Activated naive CD8-positive, alpha-beta T cell treated with anti-CD3 and anti-CD28 coated beads, Interleukin-2, amount 50 U/mL, for 16 hours (primary cell): ENCODE measurements at places on chromosomes 16 and 17.

DNA sequence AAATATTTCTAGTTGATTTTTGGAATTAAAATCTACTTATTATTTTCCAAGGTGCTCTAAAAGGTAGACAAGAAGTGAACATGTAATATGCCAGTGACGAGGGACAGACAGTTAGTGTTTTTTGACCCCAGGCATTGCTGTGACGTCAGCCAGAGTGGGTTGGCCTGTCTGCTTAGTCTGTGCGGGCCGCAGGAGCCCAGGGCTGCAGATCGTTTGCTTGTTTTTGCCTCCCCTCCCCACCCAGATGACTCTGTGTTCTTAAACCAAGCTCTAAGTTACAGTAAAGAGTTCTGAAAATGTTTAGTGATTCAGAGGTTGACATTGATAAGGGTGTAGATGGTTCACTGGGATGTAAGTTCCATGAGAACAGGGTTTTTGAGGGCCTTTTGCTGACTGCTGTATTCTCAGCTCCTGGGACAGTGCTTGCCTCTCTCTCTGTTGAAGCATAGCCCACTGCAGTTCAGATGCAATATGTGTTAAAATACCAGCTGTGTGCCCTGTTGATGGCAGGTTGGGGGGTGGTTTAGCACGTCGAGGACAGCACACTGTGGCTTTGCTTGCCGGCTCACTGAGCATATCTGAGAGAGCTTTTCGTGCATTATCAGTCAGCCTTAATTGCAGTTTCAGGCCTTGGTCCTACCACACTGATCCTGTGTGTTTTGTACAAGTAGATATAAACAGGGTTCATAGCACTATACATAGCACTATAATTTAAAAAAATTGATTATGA lies 64.8 kb downstream of the SEC14L1 start:
- DNase-seq = no peak

- DNase-seq = no peak
These were observed 1.2 kb upstream of the ZMYND15 start for GRCh38 chr17:4738136-4739121.

DNA sequence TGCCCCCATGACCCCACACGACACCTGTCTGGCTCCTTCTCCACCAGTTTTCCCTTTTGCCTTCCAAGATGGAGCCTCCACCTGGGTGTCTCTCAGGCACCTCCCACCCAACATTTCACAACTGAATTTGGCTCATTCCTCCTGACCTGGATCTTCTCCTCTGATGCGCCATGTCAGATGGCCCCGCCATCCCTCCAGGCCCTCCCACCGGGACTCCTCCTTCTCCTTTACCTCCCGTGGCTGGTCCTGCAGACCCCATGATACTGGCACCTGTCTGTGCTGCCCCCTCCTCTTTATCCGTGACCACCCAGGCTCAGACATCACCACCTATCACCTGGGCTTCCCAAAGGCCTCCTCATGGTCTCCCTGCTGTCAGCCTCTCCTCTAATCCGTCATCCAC lies 4.7 kb downstream of the TRPV3 start:
- DNase-seq = no peak

DNA sequence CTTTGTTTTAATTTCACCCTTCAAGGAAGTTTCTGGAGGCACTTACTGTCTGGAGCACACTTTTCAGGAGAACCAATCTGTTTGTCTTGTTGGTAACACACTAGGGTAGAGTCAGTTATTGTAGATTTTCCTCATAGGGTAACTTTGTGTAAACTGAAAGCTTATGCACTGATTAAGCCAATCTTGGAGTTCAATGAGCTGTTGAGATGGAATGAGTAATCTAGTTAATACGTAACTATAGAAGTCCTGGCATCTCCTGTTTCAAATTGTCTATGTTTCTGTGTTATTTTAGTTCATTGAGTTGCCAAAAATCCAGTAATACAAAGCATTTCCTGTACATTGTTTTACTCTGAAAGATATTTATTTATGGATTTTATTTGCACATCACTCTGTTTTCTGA lies 111.6 kb upstream of the HAS3 start:
- no peak for DNase-seq

GRCh38 chr17:3683054-3683511 lies 12.9 kb downstream of the P2RX5 start:
- DNase-seq = peak; percentile 27

DNA sequence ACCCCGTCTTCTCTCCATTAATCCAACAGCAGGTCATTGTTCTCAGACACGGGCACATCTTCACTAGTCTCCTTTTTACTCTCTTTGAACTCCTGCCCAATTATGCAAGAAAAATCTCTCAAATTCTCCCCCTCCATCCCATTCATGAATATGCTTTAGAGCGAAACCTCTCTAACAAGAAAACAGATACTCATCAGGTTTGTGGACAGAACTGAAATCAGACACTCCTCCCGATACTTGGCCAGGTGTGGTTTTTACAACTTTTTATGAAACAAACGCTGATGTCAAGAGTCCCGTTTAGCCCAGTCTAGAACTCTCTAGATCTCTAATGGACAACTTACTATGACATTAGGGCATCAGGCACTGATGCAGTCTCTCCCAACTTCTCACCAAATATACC lies 40.9 kb downstream of the PIK3R5 start:
- no peak for DNase-seq

- DNase-seq = no peak
These were observed 111.7 kb upstream of the FOXF1 start for GRCh38 chr16:86398622-86399021.

DNA sequence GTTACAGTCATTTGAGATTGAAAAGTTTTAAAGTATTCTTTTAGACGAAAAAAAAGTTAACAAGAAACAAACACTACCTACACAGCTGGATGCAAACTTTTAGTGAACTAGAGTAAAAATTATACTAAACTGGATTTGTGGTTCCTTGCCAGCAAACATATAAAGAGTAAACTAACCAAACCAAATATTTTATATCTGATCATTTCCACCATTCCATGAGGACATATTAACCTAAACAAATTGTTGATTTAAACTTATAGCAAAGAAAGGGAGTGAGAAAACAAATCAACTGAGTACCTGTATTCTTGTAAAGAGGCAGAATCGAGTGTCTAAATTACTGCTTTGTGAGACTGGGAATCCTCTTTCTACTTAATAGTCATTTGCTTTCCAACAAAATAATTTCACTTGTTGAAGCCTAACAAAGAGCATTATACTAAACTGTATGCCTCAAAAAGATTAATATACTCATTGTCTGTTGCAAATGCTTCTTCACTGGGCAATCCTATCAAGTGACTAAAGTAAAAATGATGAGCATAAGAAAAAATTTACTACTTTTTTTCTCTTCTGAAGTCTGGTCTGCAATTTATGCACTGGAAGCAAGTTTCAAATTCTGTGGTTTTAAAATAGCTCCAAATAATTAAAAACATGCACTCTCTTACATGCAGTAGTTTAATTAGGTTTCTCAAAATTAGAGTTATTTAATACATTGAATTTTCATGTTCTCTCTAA lies 37.5 kb downstream of the AKAP10 start:
- no peak for DNase-seq

GRCh38 chr17:27466743-27467375 lies 10.6 kb downstream of the KSR1 start:
- DNase-seq = peak; percentile 49

- no peak for DNase-seq
These were observed 560.6 kb downstream of the CDH13 start for GRCh38 chr16:83187405-83187804.

GRCh38 chr16:15739950-15740349 lies 89.9 kb downstream of the NDE1 start:
- no peak for DNase-seq

GRCh38 chr16:87550495-87550961 lies 51.8 kb upstream of the JPH3 start:
- DNase-seq = peak; percentile 23

DNA sequence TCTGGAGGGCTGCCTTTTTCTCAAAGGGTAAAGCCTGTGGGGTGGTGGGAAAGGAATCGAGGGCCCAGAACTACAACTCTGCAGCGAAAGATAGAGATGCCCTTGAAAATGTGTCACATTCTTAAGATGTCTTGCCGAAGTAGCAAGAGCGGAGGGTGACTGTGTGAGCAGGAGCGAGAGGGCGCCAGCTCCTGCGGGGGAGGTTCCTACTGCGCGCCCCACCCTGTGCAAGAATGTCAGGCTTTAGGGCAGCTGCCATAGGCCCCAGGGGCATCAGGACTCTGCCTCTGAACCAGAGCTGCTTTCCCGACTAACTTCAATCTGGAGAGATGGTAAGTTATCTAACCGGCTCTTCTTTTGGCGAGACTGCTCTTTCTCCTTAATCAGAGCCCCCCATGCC lies 11.8 kb upstream of the ITGAE start:
- no peak for DNase-seq

GRCh38 chr17:5128905-5129535 lies 13.2 kb downstream of the USP6 start:
- no peak for DNase-seq

DNA sequence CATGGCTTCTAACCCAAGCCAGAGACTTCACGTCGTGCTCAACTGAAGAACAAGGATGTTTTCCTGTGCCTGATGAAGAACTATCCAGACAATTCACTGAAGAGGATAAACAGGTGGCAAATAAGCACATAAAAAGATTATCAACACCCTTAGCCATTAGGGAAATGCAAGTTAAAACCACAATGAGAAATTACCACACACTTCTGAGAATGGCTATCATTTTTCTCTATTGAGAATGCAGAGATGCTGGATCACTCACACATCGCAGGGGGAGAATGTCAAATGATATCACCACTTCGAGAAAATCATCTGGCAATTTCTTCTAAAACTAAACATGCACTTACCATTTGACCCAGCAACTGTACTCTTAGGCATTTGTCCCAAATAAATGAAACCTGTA lies 162.8 kb downstream of the IRX3 start:
- DNase-seq = no peak

- DNase-seq = no peak
These were observed 99.9 kb downstream of the NDE1 start for GRCh38 chr16:15749985-15750384.

DNA sequence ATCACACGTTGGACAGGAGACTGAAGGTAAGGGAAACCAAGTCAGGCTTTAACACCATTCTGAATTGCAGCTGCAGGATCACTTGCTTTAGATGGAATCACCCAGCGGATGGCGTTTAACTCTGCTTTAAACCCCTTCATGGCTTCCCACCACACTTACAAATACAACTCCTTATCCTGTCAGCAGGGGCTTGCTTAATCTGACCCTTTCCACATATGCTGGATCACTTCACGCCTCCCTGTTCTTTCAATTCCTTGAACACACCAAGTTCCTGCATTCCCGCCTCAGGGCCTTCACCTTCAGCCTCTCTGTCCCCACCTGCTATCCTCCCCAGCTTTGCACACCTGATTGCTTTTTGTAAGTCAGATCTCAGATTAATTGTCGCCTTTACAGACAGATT lies 442.2 kb downstream of the MAF start:
- no peak for DNase-seq

DNA sequence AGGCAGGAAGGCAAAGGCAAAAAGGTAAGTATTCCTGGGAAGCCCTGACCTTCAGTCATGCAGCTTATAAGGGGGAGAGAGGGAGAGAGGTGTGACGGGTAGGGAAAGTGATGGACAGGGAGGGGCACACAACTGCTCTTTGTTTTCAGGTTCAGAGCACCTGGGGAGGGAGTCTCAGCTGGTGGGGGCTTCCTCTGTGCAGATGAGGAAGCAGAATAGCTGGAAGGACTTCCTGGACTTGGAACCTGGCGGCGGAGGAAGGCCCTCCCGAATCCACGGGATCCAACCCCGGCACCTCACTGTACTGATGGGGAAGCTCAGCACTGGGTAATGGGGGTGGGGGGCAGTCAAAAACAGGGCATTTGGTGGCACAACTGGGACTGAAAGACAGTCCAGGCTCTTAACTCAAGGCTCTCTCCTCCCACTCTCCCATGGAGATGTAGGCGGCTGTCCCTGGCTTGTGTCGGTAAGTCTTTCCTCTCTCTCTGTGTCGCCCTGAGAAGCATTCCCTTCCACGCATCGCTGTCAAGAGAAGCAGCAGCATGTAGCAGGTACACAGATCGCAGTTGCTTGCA lies 11.9 kb upstream of the PITPNM3 start:
- DNase-seq = no peak

GRCh38 chr16:35908942-35909341 lies 2449.5 kb downstream of the TP53TG3F start:
- DNase-seq = no peak

GRCh38 chr17:74968361-74968780 lies 4.2 kb downstream of the HID1 start:
- DNase-seq = no peak

- DNase-seq = no peak
These were observed 42.9 kb downstream of the LITAF start for GRCh38 chr16:11543661-11544393.

DNA sequence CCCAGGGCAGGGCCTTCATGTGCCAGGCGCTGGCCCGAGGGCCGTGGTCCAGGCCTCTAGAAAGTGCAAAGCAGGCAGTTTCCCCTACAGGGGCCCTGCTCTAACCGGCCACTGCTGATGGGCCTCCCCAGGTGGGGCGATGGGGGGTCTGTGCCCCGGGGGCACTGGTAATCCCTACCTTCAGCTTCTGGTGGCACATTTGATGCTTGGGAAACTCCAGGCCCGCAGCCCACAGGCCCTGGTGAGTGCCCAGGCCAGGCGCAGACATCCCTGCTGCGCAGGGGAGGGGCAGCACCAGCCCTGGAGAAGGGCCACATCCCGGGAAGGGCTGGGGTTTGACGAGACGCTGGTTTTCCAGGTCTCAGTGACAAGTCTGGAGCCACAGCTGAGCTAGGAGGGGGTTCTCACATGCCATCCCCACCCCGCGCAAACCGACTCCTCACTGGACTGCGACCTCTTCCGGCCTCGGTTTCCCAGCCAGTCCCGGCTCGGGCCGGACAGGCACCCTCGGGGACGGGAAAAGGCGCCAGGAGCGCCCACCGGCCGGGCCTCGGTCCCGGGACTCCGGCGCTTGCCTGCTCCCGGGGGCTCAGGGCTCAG lies 1.6 kb downstream of the DOC2B start:
- no peak for DNase-seq

DNA sequence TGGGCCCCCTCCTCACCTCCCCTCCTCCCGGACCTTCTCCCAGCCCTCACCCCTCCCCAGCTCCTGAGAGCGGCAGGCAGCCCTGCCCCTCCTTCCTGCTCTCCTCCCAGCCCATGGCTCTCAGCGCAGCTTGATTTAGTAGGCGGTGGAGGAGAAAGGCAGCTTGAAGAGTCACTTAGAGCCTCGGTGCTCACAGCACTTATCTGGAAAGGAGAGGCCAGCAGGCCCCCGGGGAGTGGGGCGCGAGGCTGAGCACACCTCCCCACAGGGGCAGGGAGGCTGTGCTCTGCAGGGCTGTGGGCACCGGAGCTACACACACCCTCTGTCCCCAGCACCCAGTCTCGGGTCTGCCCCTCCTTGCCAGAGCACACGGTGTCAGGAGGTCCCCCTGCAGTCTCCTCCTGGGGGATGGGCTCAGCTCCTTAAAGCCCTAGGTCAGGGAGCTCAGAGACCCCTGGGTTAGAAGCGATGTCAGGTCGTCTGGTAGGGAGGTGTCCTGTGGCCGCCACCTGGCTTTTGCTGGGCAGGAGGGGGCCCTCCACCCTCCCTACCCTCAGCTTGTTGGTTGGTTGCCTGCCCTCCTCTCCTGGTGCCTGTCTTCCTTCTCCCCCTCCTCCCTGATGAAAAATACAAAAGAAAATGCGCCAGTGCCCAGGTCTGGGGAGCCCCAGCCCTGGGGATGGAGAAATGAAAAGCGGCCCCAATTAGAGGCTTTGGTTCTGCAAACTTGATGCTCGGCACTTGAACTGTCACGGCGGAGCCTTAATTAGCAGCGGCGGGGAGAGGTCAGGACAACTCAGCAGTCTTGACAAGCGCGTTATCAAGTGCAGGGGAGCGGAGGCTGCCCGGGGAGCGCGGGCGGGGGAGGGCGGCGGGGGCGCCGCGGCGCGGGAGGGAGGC lies 151.1 kb upstream of the GSE1 start:
- DNase-seq = no peak
